ENCODE measurements at places on chromosomes 6 and 20. TPM values are rescaled to one million over a fixed set of nuclear protein-coding genes. Genes with fewer than 3 reads are reported as not detected.

Gene C6orf58
- not detected for total RNA-seq

Gene THBD
- total RNA-seq: 50.0 TPM

- DNase-seq: no peak
Measured at GRCh38 chr6:19432966-19433498, 404.1 kb upstream of the ID4 start.

DNA sequence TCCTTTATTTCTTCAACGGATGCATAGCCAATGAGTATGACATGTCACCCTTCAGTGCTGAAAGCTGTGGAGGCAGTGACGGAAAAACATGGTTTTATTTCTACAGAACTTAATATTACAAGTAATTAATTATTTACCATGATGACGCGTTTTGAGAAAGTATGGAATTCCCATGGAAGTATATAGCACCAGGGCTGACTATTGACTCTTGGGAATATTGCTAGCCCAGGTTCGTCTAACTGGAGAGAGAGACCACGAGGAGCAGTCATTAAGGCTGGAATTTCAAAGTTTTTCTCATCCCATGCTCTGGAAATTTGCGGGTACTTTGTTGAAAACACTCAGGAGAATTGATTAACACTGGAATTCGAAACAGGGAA is 155.2 kb upstream of the PRSS16 start:
- DNase-seq: no peak

DNA sequence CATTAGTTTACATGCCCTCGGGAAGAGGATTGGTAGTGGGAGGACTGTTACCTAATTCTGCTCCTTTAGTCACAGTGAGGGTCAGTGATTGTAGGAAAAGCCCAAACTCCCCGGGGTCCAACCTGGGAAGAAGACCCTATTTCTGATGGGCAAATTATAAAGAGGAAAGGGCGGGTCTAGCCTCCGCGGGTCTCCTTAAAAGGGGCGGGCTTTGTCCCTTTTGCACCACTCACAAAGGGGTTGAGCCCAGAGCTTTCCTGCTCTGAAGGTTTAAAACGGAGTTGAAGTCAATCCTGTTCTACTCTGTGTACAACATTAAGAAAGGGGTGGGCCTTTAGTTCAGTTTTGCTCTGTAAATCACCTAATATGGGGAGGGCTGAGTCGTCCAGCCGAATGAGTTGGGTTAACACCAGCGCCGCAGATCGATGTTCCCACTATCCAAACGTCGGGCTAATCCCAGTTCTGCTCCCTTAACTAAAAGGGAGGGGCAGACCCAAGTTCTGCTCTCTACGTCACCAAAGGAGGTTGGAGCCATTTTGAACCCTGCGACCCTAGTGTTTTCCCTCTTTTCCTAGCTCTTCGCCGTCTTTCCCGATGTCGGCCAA is 920 bp upstream of the RNF5 start:
- no peak for DNase-seq

DNA sequence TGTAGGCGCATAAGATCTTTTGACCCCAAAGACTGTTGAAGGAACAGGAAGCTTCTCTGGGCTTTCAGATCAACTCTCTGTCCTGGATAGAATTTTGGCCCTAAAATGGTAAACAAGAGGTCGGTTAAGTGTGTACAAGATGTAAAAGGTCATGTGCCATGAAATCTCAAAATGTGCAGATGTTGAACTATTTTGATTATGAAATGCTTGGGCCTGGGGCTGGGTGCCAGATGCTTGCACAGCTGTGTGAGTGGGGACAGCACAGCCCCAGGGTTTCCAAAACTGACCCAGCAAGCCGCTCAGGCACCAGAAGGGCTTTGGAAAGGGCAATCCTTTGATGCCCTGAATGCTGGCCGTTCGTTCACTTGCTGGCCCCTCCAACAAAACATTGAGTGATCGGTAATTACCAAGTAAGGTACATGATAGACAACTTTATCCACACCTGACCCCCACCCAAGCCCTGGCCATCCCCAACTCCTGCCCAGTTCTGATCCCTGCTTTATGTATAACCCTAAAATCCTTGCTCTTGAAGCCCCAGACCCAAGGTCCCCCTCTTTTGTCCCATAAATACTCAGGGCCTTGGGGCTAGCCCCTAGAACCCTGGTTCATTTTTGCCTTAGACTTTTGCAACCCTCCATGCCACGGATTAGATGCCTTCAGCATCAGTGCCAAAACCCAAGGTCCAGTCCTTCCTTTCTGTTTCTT is 1.9 kb downstream of the TMEM239 start:
- DNase-seq: peak; percentile 86

GRCh38 chr6:151310852-151311767 is 71.3 kb downstream of the AKAP12 start:
- DNase-seq: no peak
